Upper lobe of left lung (tissue), 6 donors: ENCODE measurements at places on chromosomes 5 and 9. TPM values are rescaled to one million over a fixed set of nuclear protein-coding genes. Genes with fewer than 3 reads are reported as not detected.
A peak's percentile ranks its signal among the peaks of the same experiment; 100 is the strongest.

The TICAM2 gene
- 0.30 TPM for total RNA-seq

The FBP2 gene
- not detected for total RNA-seq

GRCh38 chr9:127140181-127140580 is 17.7 kb upstream of the ANGPTL2 start:
- H3K36me3 ChIP-seq: no peaks in the 10 kb centered on the region
- no peaks in the 10 kb centered on the region for H3K4me1 ChIP-seq
- no peaks in the 10 kb centered on the region for H3K27me3 ChIP-seq
- DNase-seq: no peak

GRCh38 chr9:129648764-129649115 is 6.8 kb upstream of the ASB6 start:
- no peaks in the 10 kb centered on the region for H3K4me1 ChIP-seq
- H3K27me3 ChIP-seq: no peaks in the 10 kb centered on the region
- no peak overlapping the region for H3K27ac ChIP-seq

The GLRA1 gene
- not detected for total RNA-seq

DNA sequence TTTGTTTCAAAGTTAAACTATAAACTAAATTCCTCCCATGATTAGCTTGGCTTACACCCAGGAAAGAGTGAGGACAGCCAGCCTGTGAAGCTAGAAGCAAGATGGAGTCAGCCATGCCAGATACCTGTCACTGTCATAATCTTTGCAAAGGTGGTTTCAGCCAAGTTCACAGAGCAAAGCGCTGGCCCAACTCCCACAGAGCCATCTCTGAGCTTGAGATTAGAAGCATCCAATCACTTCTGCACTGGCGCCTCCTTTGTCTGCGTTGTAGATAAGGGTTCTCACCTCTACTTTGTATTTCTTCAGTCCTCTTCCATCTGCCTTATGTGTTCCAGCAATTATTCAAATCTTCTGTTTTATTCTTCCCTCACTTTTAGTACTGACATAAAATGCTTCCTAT is 119.4 kb upstream of the ACO1 start:
- H3K36me3 ChIP-seq: no peaks in the 10 kb centered on the region
- no peak overlapping the region for H3K27ac ChIP-seq
- no peak for DNase-seq
- H3K27me3 ChIP-seq: no peaks in the 10 kb centered on the region

GRCh38 chr9:113364951-113365350 is 11.8 kb downstream of the HDHD3 start:
- no peaks in the 10 kb centered on the region for H3K4me1 ChIP-seq
- H3K27me3 ChIP-seq: no peaks in the 10 kb centered on the region
- no peak overlapping the region for H3K4me3 ChIP-seq
- no peaks in the 10 kb centered on the region for H3K36me3 ChIP-seq
- no peak for DNase-seq

- peaks cover 14% of the 10 kb centered on the region for H3K4me1 ChIP-seq
- H3K27ac ChIP-seq: no peak overlapping the region
- no peaks in the 10 kb centered on the region for H3K27me3 ChIP-seq
- no peaks in the 10 kb centered on the region for H3K36me3 ChIP-seq
- no peak for DNase-seq
Measured at GRCh38 chr5:56813302-56813701, 2.0 kb upstream of the MAP3K1 start.

The NR5A1 gene
- total RNA-seq: not detected

The SHISAL2B gene
- not detected for total RNA-seq

DNA sequence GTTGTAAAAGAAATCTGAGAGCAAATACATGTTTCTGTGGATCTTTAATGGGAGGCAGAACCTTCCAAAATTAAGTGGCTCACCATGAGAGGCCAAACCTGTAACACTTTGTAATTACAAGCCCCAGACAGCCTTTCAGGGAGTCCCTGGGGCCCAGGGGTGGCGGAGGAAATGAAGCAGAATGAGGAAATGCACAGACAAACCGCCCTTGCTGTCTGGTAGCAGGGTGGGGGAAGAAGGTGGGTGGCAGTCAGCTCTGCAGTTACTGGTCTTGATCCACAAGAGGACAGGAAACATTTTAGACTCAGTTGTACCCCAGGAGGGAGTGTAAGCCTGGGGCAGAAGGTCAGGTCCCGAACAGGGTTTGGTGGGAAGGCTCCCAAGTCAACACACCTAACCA is 6.5 kb downstream of the ARL14EPL start:
- H3K4me3 ChIP-seq: no peak overlapping the region
- no peaks in the 10 kb centered on the region for H3K36me3 ChIP-seq
- DNase-seq: no peak
- no peaks in the 10 kb centered on the region for H3K4me1 ChIP-seq
- H3K27ac ChIP-seq: no peak overlapping the region

DNA sequence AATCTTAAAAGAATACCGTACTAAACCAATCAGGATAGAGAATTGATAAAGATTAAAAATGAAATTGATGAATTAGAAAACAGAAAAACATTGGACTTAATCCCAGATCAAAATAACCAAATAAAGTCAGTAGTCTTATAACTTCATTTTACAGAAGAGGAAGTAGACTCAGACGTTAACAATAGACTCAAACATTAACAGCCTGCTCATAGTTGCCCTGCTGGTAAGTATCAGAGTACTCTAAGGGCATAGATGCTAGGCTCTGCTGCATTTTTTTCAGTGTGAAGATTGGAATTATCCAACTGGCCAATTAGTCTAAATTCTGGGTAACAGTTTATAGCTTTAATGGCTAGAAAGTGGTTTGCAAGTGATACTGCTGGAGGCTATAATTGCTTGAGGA is 42.9 kb downstream of the ADGRV1 start:
- H3K4me3 ChIP-seq: no peak overlapping the region
- no peak overlapping the region for H3K27ac ChIP-seq
- no peaks in the 10 kb centered on the region for H3K36me3 ChIP-seq
- no peak for DNase-seq

- H3K27me3 ChIP-seq: no peaks in the 10 kb centered on the region
- no peak overlapping the region for H3K27ac ChIP-seq
- H3K36me3 ChIP-seq: no peaks in the 10 kb centered on the region
- H3K4me1 ChIP-seq: no peaks in the 10 kb centered on the region
Measured at GRCh38 chr9:103669296-103669695, 424.8 kb upstream of the SMC2 start.

DNA sequence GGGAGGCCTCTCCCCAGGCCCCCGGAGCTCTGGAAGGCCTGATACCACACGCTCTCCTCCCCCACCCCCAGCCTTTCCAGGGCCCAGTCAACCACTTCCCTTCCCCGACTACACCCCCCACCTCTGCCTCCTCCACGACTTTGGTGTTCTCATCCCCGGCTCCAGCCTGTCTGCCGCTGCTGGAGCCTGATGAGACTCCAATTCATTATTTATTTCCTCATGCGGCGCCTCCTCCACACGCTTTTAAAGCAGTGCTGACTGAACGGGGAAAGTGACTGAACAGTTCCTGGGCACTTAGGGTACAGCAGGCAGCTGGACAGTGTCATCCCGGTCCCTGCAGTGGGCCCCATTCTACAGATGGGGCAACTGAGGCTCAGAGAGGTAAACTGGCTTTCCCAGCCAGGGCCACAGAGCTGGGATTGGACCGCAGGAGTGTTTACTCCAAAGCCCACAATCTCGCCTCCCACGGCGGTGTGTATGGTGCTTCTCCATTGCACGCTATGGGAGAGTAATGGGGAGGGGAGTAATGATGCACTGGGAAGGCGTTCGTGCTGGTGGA is 15.9 kb upstream of the RPL26L1 start:
- DNase-seq: no peak
- peak overlapping the region; percentile 60 for H3K27ac ChIP-seq
- peaks cover 63% of the 10 kb centered on the region for H3K36me3 ChIP-seq
- no peaks in the 10 kb centered on the region for H3K4me1 ChIP-seq
- H3K27me3 ChIP-seq: no peaks in the 10 kb centered on the region
- no peak overlapping the region for H3K4me3 ChIP-seq

The FOXD4L4 gene
- total RNA-seq: 0.22 TPM

The PKD2L2 gene
- total RNA-seq: not detected

DNA sequence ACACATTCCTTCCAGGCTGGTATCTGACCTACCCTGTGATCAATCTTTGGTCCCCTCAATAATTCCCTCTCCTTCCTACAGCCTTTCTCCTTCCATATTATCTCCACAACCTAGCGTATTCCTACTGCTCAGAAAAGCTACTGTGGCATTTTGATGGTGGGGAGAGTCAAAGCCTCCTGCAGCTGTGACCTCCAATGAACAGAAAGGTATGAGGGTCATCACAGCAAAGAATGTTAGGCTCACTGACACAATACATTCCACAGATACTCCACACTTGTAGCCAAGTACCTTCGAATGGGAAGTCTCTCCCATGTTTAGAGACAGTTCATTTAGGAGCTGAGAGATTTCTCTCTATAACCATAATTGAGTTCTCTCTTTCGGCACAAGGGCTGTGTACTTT is 5.9 kb downstream of the FBN2 start:
- H3K27ac ChIP-seq: no peak overlapping the region
- H3K27me3 ChIP-seq: peaks cover 7% of the 10 kb centered on the region
- H3K4me3 ChIP-seq: no peak overlapping the region
- H3K4me1 ChIP-seq: peaks cover 4% of the 10 kb centered on the region

GRCh38 chr5:103211576-103212561 is 46.7 kb upstream of the MACIR start:
- no peak overlapping the region for H3K4me3 ChIP-seq
- no peak for DNase-seq
- peaks cover under 1% of the 10 kb centered on the region for H3K36me3 ChIP-seq
- no peaks in the 10 kb centered on the region for H3K27me3 ChIP-seq
- peaks cover 4% of the 10 kb centered on the region for H3K4me1 ChIP-seq

GRCh38 chr9:112175796-112176315 is 759 bp upstream of the SUSD1 start:
- H3K27ac ChIP-seq: no peak overlapping the region
- DNase-seq: no peak
- H3K4me1 ChIP-seq: peaks cover 20% of the 10 kb centered on the region

DNA sequence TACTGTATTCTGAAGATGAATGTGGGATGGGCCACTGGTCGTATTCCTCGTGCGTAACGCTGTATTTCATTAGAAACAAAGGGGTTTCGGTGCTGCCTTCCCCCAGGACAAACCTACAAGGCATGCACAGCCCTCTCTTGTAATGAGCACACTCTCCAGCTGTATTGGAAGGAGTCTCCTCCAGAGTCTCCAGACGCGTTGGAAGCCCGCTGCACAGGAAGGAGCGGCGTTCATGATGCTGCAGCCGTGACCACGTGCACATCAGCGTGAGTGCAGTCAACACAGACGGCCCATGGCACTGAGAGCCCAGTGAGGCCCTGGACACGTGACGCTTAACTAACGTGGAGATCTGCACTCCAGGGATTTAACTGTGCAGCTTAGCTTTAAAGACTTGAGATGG is 209.0 kb upstream of the IRX1 start:
- H3K4me3 ChIP-seq: no peak overlapping the region
- H3K36me3 ChIP-seq: no peaks in the 10 kb centered on the region
- H3K27ac ChIP-seq: no peak overlapping the region
- H3K4me1 ChIP-seq: no peaks in the 10 kb centered on the region

GRCh38 chr5:128546658-128547281 is 8.7 kb upstream of the FBN2 start:
- H3K4me1 ChIP-seq: no peaks in the 10 kb centered on the region
- H3K4me3 ChIP-seq: no peak overlapping the region
- H3K36me3 ChIP-seq: no peaks in the 10 kb centered on the region
- no peak for DNase-seq
- no peak overlapping the region for H3K27ac ChIP-seq

The EXD3 gene
- total RNA-seq: 22.8 TPM

DNA sequence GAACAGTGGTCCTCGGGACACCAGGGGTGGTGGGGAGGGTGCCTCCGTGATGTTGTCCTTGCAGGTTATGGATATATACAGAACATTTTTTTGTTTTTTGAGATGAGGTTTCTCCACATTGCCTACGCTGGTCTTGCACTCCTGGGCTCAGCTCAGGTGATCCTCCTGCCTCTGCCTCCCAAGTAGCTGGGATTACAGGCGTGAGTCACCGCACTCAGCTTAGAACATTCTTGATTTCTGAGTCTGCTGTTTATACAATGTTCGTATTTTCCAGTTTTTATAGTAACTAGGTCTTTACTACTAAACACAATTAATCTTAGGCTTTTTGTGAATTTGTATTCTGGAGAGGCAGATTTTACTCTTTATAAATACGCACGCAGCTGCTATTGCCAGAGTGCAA is 6.0 kb downstream of the PMPCA start:
- no peaks in the 10 kb centered on the region for H3K27me3 ChIP-seq
- H3K4me1 ChIP-seq: peaks cover 5% of the 10 kb centered on the region
- DNase-seq: no peak
- H3K36me3 ChIP-seq: peaks cover 28% of the 10 kb centered on the region
- no peak overlapping the region for H3K4me3 ChIP-seq
- H3K27ac ChIP-seq: no peak overlapping the region

- no peak overlapping the region for H3K4me3 ChIP-seq
- no peak overlapping the region for H3K27ac ChIP-seq
- H3K4me1 ChIP-seq: no peaks in the 10 kb centered on the region
- H3K27me3 ChIP-seq: no peaks in the 10 kb centered on the region
- H3K36me3 ChIP-seq: no peaks in the 10 kb centered on the region
Measured at GRCh38 chr9:38371495-38371894, 21.0 kb upstream of the ALDH1B1 start.

DNA sequence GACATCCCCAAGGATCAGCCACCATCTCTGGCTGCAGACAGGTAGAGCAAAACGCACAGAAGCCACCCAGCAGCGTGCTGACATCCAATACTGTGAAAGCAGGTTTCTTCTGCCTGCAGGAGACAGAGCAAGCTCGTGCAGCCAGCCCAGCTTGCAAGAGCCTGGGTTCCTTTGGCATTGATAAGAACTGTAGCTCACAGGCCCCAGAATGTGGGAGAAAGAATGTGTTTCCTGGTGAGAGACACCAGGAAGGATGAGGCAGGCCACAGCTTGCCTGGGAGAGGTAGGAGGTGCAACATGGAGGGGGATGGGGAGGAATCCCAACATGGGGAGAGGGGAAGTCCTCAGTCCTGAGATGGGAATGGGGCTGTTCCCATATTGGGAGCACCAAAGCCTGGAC is 34.0 kb upstream of the ARAP3 start:
- H3K4me3 ChIP-seq: no peak overlapping the region
- no peak for DNase-seq
- peaks cover 15% of the 10 kb centered on the region for H3K4me1 ChIP-seq
- H3K27me3 ChIP-seq: no peaks in the 10 kb centered on the region
- no peak overlapping the region for H3K27ac ChIP-seq

- no peak for DNase-seq
- no peaks in the 10 kb centered on the region for H3K27me3 ChIP-seq
- H3K4me1 ChIP-seq: peaks cover 15% of the 10 kb centered on the region
- no peak overlapping the region for H3K27ac ChIP-seq
Measured at GRCh38 chr5:142886211-142886610, 116.0 kb downstream of the ARHGAP26 start.

The SVEP1 gene
- 54.5 TPM for total RNA-seq

GRCh38 chr5:124130816-124131215 is 615.6 kb downstream of the ZNF608 start:
- H3K27me3 ChIP-seq: no peaks in the 10 kb centered on the region
- no peak overlapping the region for H3K27ac ChIP-seq
- H3K4me3 ChIP-seq: no peak overlapping the region
- no peak for DNase-seq
- H3K4me1 ChIP-seq: no peaks in the 10 kb centered on the region

GRCh38 chr5:11319836-11320580 is 559.0 kb upstream of the DAP start:
- no peak overlapping the region for H3K27ac ChIP-seq
- no peak overlapping the region for H3K4me3 ChIP-seq
- no peaks in the 10 kb centered on the region for H3K27me3 ChIP-seq
- DNase-seq: no peak
- H3K4me1 ChIP-seq: no peaks in the 10 kb centered on the region
